Stromal cell of bone marrow (primary cell): ENCODE measurements at places on chromosomes 12 and 14.

DNA sequence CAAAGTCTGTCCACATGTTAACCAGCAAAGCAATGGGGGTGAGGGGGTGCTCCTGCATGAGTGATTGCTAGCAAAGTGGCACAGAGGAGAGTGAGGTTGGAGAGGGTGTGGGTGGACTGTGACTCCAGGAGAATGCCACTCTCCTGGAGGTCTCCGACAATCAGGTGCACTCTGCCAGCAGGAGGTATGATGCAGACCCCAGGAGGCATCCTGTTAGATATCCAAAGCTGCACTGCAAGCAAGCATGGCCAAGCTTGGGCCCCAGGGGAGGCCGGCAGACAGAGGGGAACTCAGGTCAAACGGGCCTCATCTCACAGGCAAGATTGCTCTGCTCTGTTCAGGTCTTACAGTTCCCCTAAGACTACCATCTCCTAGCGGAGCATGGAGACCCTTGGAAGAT, 73.5 kb upstream of the ALX1 start:
- DNase-seq: no peak

GRCh38 chr14:99481745-99482099, 513 bp downstream of the CCNK start:
- DNase-seq: no peak

DNA sequence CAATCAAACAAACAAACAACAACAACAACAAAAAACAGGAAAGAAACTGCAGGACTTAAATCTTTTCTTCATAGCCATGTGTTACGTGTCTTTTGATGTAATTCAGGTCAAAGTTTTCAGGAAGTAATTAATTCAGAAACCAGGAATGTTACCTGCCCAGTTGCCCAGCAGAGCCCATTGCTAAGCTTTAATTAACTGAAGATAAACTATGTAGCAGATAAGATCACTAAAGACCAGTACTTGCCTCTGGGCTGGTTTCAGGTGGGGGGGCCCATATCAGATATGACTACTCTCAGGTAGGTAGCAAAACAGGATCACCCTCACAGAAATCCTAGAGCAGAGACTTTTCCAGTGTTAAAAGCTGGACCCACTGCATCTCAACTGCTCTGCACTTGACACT, 69.2 kb downstream of the LIN7A start:
- DNase-seq: no peak

DNA sequence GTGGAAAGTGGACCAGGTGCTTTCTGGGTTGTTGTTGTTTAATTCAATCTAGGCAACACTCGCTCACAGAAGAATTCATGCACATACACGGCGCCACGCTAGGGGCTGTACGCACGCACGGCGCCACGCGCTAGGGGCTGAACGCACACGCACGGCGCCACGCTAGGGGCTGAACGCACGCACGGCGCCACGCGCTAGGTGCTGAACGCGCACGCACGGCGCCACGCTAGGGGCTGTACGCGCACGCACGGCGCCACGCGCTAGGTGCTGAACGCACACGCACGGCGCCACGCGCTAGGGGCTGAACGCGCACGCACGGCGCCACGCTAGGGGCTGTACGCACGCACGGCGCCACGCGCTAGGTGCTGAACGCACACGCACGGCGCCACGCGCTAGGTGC, 54.3 kb downstream of the NINJ2 start:
- DNase-seq: no peak

GRCh38 chr14:95547272-95547625, 12.4 kb downstream of the GLRX5 start:
- DNase-seq: no peak

DNA sequence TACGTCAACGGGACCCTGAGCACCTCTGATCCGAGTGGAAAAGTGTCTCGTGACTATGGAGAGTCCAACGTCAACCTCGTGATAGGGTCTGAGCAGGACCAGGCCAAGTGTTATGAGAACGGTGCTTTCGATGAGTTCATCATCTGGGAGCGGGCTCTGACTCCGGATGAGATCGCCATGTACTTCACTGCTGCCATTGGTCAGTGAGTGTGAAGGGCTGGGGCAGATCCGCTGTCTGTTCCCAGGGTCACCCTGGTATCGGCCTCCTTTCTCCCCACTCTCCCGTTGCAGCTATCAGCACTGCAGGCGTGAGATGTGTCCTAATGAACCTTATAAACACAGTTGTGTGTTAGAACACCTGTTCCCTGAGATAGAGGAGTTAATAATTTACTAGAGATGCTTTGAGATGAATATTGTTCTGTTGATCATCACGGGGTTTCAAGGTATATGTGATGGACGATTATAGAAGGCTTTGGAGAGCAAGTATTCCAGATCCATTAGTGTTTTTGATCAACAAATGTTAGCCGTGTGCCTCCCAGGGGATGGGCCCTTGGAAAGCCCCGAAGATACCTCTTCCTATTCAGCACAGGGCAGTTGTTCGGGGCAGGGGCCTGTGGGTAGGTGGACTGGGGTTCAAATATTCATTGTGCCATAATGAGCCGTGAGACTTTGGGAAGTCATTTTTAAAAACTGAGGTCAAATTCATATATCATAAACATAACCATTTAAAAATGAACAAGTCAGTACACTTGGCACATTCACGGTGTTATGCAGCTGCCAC, 33.6 kb downstream of the ADGRD1 start:
- DNase-seq: no peak

- no peak for DNase-seq
Observed at GRCh38 chr12:119692410-119692809, 24.5 kb downstream of the PRKAB1 start.

DNA sequence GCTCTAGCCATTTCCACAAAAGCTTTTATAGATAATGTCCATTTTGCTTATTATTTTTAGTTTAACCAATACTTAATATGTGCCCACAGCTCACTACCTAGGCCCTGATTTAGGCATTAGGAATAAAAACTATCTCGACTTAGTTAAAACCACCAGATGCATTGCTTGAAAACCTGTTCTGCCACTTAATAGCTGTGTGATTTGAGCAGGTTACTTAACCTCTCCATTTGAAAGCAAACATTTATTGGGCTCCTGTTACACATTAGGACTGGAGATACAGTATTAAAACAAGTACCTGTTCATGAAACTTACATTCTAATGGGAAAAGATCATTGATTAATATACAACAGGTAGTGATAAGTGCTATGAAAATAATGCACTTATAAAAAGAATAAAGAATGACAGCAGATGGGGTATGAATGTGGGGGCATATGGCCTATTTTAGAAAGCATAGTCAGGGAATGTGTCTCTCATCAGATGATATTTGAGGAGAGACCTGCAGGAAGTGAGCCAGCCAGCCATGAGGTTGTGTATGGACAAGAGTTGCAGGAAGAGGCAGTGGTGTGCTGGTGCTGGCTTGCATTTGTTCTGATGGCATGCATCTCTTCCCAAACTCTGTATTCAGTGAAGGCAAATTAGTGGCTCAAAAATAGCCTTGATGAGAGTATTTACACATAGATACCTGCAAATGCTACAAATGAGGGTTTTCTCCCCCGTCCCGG, 34.3 kb downstream of the NOPCHAP1 start:
- DNase-seq: no peak

- DNase-seq: peak; percentile 31
Observed at GRCh38 chr14:66403183-66403582, 83.0 kb upstream of the CCDC196 start.

DNA sequence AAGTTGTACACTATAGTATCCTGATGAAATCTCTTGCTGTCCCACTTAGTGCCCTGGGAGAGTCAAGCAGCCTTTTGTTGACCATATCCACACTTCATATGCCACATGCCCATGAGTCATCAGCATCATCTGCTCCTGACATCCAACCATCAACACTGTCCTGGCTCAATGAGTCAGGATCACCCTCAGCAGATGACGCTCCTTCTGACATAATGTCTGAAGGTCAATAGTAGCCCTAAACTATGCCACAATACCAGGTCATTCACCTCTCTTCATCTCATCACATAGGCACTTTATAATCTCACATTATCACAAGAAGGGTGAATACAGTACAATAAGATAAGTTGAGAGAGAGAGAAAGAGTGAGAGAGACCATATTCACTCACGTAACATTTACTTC, 369.0 kb upstream of the FAR2 start:
- DNase-seq: peak; percentile 84

GRCh38 chr14:57610631-57611030, 117.0 kb upstream of the CCDC198 start:
- DNase-seq: no peak

- DNase-seq: peak; percentile 8
Observed at GRCh38 chr12:5586201-5586600, 154.3 kb downstream of the NTF3 start.

DNA sequence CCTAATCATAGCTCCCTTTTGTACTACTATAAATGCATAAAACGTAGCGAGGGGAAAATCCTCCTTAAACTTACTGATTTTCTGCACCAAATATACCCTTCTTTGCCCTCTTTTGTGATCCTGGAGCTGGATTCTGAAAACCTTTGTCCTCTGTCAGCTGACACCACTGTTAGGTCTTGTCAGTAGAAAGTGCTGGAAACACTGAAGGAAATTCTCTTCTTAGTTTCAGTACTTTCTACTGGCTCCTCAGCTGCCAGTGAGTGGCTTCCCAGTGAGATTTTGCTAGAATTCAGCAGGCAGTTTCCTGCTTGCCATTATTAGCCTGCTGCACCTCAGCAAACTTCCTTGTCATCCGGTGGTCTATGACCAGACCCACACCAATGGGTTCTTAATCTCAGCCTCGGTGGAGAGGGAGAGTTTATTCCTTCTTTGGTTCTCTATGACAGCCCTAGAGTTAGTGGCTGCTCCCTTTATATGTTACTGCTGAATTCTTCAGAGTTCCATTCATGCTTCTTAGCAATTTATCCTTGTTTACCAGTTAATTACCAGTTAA, 476.2 kb downstream of the FSCB start:
- no peak for DNase-seq

GRCh38 chr14:82647088-82647810, 1113.6 kb upstream of the SEL1L start:
- no peak for DNase-seq

- no peak for DNase-seq
Observed at GRCh38 chr14:58640959-58641358, 3.2 kb downstream of the DACT1 start.

DNA sequence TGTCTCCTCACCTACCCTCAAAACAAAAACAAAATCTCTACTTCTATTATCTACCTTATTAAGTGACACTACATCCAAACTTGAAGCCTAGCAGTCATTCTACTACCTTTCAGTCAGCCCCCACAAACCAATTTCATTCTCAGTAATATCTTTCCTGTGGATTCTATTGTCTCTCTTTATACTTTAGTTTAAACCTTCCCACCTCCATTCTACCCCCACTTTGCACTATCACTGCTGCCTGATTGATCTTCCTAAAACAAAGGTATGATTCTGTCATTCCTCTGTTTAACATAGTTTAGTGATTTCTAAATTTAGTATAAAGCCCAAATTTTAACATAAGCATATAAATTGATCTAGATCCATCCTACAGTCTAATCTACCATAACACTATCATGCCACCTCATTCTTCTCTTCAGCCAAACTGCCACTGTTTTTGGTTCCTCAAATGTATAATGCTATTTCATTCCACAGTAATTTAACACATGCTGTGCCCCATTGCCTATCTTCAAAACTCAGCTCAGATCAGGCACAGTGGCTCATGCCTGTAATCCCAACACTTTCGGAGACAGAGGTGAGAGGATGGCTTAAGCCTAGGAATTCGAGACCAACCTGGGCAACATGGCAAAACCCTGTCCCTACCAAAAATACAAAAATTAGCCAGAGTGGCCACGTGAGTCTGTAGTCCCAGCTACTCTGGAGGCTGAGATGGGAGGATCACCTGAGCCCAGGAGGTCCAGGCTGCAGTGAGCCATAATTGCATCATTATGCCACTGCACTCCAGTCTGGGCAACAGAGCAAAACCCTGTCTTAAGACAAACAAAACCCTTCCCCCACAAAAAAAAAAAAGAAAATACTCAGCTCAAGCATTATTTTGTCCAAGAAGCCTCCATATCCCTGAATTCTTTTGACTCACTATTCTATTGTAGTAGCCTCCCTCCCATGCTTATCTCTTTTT, 3.1 kb upstream of the STRN3 start:
- no peak for DNase-seq

DNA sequence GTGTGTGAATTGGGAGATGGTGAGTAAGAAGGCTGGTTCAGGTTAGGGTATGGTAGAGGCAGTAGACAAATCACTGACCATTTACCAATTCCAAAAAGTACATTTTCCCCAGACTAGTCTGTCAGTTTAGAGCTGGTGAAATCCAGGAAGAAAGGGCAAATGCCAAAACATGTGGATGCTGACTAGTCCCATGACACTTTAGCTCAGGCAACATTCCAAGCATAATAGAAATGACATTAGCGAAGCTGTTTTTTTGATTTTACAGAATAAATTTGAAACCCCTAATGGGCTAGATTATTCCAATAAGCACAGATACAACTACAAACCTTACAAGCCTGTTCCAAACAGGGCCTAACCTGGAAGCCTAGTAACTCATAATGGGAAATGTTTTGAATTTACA, 884.2 kb downstream of the FLRT2 start:
- DNase-seq: peak; percentile 4
